ENCODE measurements at places on chromosomes 4 and X. TPM values are rescaled to one million over a fixed set of nuclear protein-coding genes. Genes with fewer than 3 reads are reported as not detected.

Gene NPNT
- 1.4 TPM for total RNA-seq

GRCh38 chr4:98556451-98556850 lies 102.0 kb downstream of the TSPAN5 start:
- H3K4me1 ChIP-seq = peaks cover 61% of the 10 kb centered on the region
- no peak overlapping the region for H3K27ac ChIP-seq
- H3K4me3 ChIP-seq = no peak overlapping the region
- DNase-seq = no peak
- no peaks in the 10 kb centered on the region for H3K27me3 ChIP-seq

Gene UBE2K
- total RNA-seq = 97.7 TPM

- no peaks in the 10 kb centered on the region for H3K27me3 ChIP-seq
- no peaks in the 10 kb centered on the region for H3K36me3 ChIP-seq
- H3K4me3 ChIP-seq = no peak overlapping the region
Observed at GRCh38 chr4:153517159-153517558, 51.0 kb downstream of the TMEM131L start.

- no peak overlapping the region for H3K4me3 ChIP-seq
- no peak for DNase-seq
- no peaks in the 10 kb centered on the region for H3K36me3 ChIP-seq
- no peak overlapping the region for H3K27ac ChIP-seq
Observed at GRCh38 chr4:111849746-111850284, 295.4 kb upstream of the FAM241A start.

- no peak overlapping the region for H3K4me3 ChIP-seq
- DNase-seq = no peak
- no peaks in the 10 kb centered on the region for H3K36me3 ChIP-seq
- H3K27me3 ChIP-seq = no peaks in the 10 kb centered on the region
- no peak overlapping the region for H3K27ac ChIP-seq
Observed at GRCh38 chrX:96978906-96979305, 95.2 kb downstream of the RPA4 start.

- H3K27me3 ChIP-seq = no peaks in the 10 kb centered on the region
- H3K4me3 ChIP-seq = no peak overlapping the region
- no peak for DNase-seq
- peaks cover 29% of the 10 kb centered on the region for H3K4me1 ChIP-seq
- no peaks in the 10 kb centered on the region for H3K36me3 ChIP-seq
Observed at GRCh38 chr4:54274795-54275665, 45.9 kb downstream of the PDGFRA start.

DNA sequence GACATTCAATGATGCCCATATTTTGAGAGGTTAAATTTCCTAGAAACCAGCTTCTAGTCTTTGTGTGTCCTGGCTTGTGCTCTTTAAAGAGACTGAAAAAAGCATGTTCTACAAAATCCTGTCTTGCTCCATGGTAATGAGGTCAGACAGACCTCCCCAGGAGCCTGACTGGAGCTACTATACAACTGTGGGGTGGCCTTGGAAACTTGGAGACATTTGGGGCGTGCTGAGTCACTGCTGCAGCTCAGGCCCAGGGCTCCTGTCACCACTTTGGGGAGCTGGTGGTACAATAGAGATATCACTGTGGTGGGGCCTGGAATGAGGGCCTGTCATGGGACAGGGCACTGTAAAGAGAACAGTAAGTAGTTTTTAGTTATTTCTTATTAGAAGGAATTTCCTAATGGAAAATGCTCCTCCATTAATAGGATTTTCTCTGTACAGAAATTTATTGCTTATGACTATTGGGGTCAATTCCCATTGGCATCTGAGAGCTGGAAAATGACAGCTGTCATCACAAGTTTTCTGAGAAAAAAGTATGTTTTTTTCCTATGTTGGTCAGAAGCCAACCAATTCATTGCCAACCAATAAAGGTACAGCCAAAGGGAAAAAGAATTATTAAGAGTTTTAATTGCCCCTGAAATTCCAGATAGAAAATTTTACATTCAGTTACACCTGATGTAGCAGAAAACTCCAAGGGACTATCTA lies 207.4 kb upstream of the JADE1 start:
- H3K4me3 ChIP-seq = no peak overlapping the region
- no peaks in the 10 kb centered on the region for H3K27me3 ChIP-seq
- H3K4me1 ChIP-seq = peaks cover 20% of the 10 kb centered on the region
- H3K36me3 ChIP-seq = no peaks in the 10 kb centered on the region

Gene TMEM184C
- 42.2 TPM for total RNA-seq

Gene BEX1
- total RNA-seq = 74.7 TPM

Gene C4orf51
- not detected for total RNA-seq

Gene IGFBP7
- total RNA-seq = not detected

- H3K27ac ChIP-seq = no peak overlapping the region
- no peak overlapping the region for H3K4me3 ChIP-seq
- no peaks in the 10 kb centered on the region for H3K27me3 ChIP-seq
- no peak for DNase-seq
Observed at GRCh38 chr4:37725718-37726117, 39.5 kb upstream of the RELL1 start.

GRCh38 chr4:111502626-111503025 lies 642.6 kb upstream of the FAM241A start:
- H3K4me3 ChIP-seq = no peak overlapping the region
- no peaks in the 10 kb centered on the region for H3K4me1 ChIP-seq
- no peaks in the 10 kb centered on the region for H3K36me3 ChIP-seq
- DNase-seq = no peak
- no peak overlapping the region for H3K27ac ChIP-seq
- no peaks in the 10 kb centered on the region for H3K27me3 ChIP-seq

Gene HELT
- total RNA-seq = not detected

GRCh38 chr4:36568575-36568974 lies 287.2 kb downstream of the DTHD1 start:
- H3K4me3 ChIP-seq = no peak overlapping the region
- H3K36me3 ChIP-seq = no peaks in the 10 kb centered on the region
- H3K4me1 ChIP-seq = no peaks in the 10 kb centered on the region
- H3K27ac ChIP-seq = no peak overlapping the region
- no peaks in the 10 kb centered on the region for H3K27me3 ChIP-seq

GRCh38 chr4:152635851-152636250 lies 43.9 kb downstream of the TMEM154 start:
- peaks cover 10% of the 10 kb centered on the region for H3K4me1 ChIP-seq
- H3K36me3 ChIP-seq = no peaks in the 10 kb centered on the region
- no peaks in the 10 kb centered on the region for H3K27me3 ChIP-seq
- DNase-seq = no peak
- H3K4me3 ChIP-seq = no peak overlapping the region
- H3K27ac ChIP-seq = no peak overlapping the region

DNA sequence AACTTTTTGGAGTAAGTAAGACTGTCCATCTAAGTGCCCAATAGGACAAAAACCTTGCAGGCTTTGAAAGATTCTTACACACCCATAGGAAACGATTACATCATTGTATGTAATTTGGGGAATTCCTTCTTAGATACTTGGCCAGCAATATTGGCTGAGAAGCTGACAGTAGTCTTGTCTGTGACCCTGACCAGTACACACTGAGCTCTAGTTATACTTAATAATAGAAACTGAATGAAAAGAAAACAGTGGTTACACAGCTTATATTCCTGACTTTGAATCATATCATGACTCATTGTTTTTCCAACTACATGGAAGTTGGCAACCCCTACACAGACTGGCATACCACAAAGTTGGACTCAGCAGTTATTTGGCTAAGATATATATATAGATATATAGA lies 7.1 kb upstream of the TLR2 start:
- no peaks in the 10 kb centered on the region for H3K4me1 ChIP-seq
- no peaks in the 10 kb centered on the region for H3K36me3 ChIP-seq
- H3K27ac ChIP-seq = no peak overlapping the region
- no peak overlapping the region for H3K4me3 ChIP-seq

Gene TLR10
- 0.14 TPM for total RNA-seq

DNA sequence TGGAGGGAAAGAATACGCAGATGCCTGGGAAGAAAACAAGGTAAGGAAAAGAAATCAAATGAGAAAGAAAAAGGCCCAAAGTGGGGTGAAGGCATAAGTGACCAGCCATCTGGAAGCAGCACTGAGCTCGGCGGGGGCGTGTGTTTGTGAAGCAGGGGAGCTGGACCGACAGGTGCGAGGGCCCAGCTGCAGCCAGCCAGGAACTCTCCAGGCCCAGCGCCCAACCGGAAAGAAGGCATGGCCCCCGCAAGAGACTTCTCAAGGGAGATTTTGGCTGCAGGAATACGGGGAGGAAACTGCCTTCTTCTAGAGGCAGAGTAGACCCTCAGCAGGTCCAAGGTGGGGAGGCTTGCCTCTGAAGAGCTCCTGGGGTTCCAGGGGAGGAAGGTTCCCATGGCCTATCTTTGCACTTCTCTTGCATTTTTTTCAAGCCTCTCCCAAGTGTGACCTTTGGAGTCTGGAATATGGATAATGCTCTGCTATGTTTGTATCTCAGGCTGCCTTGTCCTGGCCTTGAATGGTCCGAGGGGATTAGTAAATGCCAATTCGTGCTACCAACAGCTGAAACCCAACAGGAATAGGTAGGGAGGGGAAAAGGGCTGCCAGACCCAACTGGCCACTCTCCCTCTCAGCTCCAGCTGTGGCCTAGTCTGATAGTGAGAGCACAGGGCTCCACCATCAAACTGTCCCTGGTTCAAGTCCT lies 10.8 kb upstream of the CITED1 start:
- H3K4me1 ChIP-seq = peaks cover 3% of the 10 kb centered on the region
- 0 out of 2 replicates have a peak overlapping the region, but pooled peaks have one; percentile 20 for H3K4me3 ChIP-seq
- DNase-seq = peak; percentile 40

DNA sequence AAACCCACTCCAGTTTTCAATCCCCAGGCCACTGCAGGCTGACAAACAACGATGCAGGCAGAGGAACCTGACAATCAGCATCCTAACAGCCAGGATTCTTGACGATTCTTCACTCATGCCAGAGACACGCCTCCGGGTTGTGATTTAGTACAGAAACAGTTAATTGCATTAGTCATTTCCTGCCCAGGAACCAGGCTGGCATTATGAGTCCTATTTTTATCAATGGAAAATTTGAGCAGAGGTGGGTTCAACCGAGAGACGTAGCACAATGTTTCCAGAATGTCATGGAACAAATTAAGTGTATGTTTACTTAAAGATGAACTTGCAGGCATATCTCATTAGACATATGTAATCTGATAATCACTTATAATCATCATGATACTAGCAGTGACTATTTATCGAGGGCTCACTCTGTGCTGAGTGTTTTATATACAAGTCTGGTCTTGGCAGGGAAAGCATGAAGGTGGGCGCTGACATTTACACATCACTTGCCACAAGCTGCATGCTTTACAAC lies 159.7 kb downstream of the NSUN7 start:
- 0 out of 2 replicates have a peak, but pooled peaks cover 3% of the 10 kb centered on the region for H3K4me1 ChIP-seq
- no peaks in the 10 kb centered on the region for H3K27me3 ChIP-seq
- no peaks in the 10 kb centered on the region for H3K36me3 ChIP-seq
- no peak for DNase-seq
- no peak overlapping the region for H3K4me3 ChIP-seq

DNA sequence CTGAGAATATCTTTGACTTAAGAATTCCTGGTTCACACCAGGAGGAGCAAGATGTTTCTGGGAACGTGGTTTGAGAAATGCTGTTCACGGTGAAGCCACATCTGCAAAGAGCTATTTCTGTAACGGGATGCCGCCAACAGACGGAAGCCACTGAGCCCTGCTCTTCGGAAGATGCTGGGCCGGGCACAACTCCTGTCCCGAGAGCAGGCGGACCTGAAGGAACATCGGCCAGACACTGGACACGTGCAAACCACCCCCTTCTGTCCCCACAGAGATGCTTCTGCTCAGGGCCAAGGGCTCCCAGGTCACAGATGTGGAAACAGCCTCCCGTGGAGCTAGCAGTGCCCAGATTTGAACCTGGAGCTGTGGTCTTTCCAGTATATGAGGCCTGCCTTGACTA lies 24.3 kb downstream of the HMX1 start:
- H3K4me1 ChIP-seq = no peaks in the 10 kb centered on the region
- H3K27me3 ChIP-seq = no peaks in the 10 kb centered on the region
- no peaks in the 10 kb centered on the region for H3K36me3 ChIP-seq
- no peak overlapping the region for H3K4me3 ChIP-seq
- DNase-seq = no peak
- H3K27ac ChIP-seq = no peak overlapping the region

Gene SPANXB1
- total RNA-seq = not detected

GRCh38 chr4:186946682-186947294 lies 223.1 kb upstream of the FAT1 start:
- no peaks in the 10 kb centered on the region for H3K36me3 ChIP-seq
- no peak overlapping the region for H3K4me3 ChIP-seq
- no peak overlapping the region for H3K27ac ChIP-seq
- H3K4me1 ChIP-seq = peaks cover 8% of the 10 kb centered on the region
- peak; percentile 73 for DNase-seq

DNA sequence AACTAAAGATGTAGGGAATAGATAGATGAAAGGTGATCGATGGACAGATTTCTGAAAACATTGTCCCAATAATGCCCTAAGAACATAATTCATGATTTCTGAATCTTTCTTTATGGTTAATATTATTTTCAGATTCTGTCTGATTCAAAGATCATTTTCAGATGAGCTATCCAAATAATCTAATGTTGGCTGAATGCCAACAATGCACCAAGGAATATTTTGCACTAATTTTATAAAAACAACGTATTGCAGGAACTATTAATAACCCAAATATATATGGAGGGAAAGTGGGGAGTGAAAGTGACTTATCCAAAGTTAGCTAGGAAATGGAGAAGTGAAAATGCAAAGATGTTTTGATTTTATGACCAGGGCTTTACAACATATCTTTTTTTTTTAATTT lies 1675.5 kb downstream of the STIM2 start:
- H3K36me3 ChIP-seq = no peaks in the 10 kb centered on the region
- H3K4me1 ChIP-seq = no peaks in the 10 kb centered on the region
- no peak for DNase-seq
- H3K4me3 ChIP-seq = no peak overlapping the region
- no peaks in the 10 kb centered on the region for H3K27me3 ChIP-seq

DNA sequence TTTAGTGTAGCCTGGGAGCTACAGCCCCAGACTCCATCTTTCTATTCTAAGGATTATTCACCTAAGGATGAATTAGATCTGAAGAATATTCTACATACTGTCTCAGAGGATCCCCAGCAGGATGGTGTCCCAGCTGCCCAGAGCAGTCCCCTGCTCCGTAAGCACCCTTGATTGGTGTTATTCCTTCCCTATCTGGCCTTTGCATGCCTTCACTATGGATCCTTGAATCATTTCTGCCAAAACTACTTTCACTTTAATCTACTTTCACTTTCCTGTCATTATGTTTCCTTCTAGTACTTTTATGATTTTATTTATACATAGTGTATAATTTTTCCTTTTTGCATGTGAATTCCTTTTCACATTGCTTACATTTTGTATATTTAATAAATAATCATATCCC lies 39.2 kb downstream of the ARHGAP24 start:
- H3K4me3 ChIP-seq = no peak overlapping the region
- no peaks in the 10 kb centered on the region for H3K36me3 ChIP-seq
- no peak for DNase-seq
- H3K4me1 ChIP-seq = no peaks in the 10 kb centered on the region
- H3K27ac ChIP-seq = no peak overlapping the region

- no peak overlapping the region for H3K27ac ChIP-seq
- H3K36me3 ChIP-seq = no peaks in the 10 kb centered on the region
- no peaks in the 10 kb centered on the region for H3K27me3 ChIP-seq
- H3K4me3 ChIP-seq = no peak overlapping the region
Observed at GRCh38 chrX:3638280-3638873, 75.1 kb downstream of the PRKX start.

Measured in GM23338 (cell line).